Eye (tissue), 1 donor: ENCODE measurements at places on chromosomes 1 and 21.
A peak's percentile ranks its signal among the peaks of the same experiment; 100 is the strongest.

GRCh38 chr1:50422946-50423669 lies at the start of gene DMRTA2:
Gene DMRTA2, minus strand, starts transcription at chr1:50423443. Its CDS starts 1,907 bp downstream, at chr1:50421536.
- peak; percentile 84 for DNase-seq

DNA sequence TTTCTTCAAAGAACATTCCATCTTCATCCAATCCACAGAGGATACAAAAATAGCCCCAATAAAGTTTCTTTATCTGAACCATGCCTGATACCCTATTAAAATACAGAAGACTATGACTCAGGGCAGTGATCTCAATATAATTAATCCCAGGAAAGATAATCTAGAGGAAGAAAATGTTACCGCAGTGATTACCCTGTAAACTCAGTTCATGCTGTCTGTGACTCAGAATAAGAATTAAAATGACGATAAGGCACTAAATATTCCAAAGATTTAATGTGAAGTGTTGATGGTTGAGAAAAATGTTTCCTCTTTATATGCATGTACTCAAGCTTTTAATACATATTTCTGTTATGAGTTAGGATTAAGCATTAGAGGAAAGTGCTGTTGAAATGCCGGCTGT lies 88.6 kb upstream of the LYPLAL1 start:
- no peak for DNase-seq

DNA sequence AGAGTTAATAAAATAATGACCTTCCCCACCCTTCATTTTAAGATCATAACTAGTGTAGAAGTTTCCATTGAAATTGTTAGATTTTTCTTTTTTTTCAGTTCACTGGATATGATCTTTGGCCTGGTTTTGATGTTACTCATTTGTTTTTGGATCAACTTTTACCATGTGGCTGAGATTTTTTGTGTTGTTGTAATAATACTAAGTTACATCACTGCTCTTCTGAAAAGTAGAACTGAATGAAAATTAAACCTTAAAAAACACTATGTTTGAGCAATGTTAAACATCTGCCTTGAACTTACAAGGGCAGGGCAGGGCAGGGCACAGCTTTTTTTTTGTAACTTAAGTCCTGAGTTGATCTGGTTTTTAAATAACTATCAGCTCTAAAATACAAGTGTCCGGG lies 204.8 kb upstream of the ADAMTS5 start:
- DNase-seq = no peak

GRCh38 chr1:157142765-157143423 lies 4.7 kb upstream of the ETV3 start:
- no peak for DNase-seq

- DNase-seq = no peak
Observed at GRCh38 chr21:32538147-32538792, 47.1 kb downstream of the TCP10L start.

- no peak for DNase-seq
Observed at GRCh38 chr1:225849925-225850324, 32.3 kb downstream of the TMEM63A start.

DNA sequence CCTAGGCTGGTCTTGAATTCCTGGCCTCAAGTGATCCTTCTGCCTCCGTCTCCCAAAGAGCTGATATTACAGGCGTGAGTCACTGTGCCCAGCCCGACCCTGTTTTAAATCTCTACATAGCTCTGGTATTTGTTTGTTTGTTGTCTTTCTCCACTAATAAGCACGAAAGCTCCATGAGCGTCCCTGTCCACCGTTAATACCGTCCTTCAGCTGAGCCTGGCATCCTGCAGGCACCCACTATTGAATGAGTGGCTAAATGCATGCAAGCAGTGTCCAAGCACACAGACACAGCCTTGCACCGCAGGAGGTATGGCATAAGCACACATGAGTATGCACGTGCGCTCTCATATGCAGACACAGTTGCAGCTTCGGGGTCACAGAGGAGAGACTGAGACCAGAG lies 4.5 kb upstream of the COL16A1 start:
- DNase-seq = peak; percentile 55

GRCh38 chr1:225480825-225481434 lies 53.1 kb upstream of the LBR start:
- DNase-seq = no peak

GRCh38 chr21:38337793-38338192 lies 81.0 kb downstream of the KCNJ15 start:
- no peak for DNase-seq

DNA sequence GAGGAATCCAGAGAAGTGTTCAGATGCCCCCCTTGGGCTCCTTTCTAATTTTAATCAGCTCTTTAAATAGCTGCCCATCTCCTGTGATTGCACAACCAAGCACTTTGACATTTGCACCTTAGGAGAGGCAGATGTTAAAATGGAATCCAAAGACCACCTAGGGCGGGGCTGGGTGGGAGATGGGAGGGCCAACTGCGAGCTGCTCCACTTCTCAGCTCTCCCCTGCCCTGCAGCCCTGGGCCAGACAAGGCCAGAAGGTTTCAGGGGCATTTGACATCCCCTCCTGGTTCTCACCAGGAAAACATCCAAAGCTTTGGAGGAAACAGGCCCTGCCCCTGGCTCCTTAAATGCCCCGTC lies 106.9 kb downstream of the DHRS3 start:
- DNase-seq = no peak

GRCh38 chr1:36253161-36253862 lies 29.1 kb downstream of the THRAP3 start:
- DNase-seq = no peak

- no peak for DNase-seq
Observed at GRCh38 chr21:31003471-31003870, 34.8 kb downstream of the KRTAP19-8 start.

GRCh38 chr1:40971966-40972365 lies 7.5 kb upstream of the CTPS1 start:
- DNase-seq = no peak

GRCh38 chr1:26411624-26412074 lies 1.0 kb downstream of the LIN28A start:
- DNase-seq = no peak

DNA sequence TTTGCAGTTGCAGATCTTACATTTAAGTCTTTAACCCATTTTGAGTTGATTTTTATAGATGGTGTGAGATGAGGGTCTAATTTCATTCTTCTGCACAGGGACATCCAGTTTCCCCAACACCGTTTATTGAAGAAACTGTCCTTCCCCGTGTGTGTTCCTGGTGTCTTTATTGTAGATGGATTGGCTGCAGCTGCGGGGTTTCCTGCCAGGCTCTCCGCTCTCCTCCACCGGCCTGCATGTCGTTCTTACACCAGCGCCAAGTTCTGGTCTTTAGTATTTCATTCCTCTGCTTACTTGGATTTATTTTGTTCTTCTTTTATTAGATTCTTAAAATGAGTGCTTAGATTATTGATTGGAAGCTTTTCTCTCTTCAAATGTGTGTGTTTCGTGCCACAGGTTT lies 98.9 kb upstream of the COL6A1 start:
- DNase-seq = no peak

DNA sequence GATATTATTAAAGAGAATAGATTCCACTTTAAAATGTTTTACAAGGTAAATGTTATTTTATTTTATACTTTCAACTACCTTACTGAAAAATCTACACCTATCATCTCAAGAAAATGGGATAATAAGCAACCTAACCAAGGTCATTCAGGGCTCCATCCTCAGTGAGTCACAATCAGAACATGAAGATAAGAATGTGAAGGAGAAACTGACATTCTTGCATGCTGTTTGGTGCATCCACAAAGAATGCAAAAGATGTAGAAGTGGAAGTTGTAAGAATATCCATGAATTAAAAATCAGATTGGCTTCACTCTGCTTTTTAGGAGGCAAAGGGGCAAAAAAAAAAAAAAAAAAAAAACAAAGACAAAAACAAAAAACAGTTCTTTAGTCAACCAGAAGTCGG lies 6.5 kb downstream of the WARS2 start:
- DNase-seq = no peak

DNA sequence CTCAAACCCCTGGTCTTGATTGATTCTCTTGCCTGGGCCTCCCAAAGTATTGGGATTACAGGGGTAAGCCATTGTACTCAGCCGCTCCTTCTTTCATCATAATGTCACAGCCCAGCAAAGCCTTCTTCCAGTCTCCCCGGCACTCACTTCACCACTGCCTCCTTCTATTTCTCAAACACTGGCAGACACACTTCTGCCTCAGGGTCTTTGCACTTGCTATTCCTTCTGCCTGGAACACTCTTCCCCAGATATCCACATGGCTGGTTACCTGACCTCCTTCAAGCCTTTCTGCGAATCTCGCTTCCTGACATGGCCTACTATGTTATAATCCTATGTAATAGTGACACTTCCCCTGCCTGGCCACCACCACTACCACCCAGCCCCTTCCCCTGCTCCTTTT lies 7.2 kb upstream of the SLC9A1 start:
- DNase-seq = no peak

DNA sequence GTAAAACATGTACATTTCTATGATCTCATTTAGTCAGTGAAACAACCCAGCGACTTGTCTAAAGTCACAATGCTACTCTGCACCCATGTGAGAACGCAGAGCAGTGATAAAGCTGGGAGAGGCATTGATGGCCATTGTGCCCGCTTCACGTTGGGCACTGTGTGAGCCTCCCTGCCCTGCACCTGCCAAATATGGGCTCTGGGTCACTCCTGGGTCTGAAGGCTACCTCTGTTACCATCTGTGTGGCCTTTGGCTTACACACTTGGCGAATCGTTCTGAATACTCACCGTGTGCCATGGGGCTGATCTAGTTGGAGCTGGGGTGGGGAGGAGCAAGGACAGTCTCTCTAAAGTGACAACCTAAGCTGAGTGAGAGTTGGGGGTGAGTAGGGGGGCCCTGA lies 29.9 kb downstream of the PCSK9 start:
- no peak for DNase-seq

DNA sequence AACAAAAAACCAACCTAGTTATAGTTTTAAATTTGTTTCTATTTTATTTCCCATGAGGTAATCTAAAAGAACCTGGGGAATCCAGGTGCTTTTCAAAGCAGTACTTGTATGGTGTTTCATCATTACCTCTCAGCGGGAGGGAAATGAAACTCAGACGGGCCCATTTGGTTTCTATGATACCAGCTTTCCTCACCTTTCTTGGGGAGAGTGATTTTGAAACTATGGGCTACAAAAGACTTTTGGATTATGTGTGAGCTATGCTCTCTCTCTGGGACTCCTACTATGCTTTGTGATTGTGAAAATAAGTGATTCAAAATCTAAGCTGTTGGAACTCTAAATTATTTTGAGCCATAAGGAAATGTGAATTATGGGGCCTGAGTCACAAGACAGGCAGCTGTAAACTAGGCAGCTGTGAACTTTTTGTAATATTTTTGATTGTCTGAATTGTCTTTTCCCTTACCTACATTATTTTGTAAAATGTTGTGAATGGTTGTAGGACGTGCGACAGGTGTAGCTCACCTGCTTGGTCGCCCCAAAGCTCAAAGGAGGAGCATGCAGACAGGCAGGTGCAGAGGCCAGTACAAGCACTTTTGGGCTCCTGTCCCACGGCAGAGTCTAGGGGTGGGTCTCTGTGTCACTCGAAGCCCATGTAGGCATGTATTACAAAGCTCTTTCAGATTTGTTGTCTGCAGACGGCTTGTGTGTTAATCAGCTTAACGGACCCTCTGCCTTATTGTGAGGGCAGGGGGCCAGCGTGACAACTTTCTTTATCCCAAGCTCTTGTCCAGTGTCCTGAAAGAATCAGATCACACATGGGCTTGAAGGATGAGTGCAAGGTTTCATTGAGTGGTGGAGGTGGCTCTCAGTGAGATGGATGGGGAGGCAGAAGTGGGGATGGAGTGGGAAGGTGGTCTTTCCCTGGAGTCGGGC lies 64.8 kb upstream of the BACH1 start:
- DNase-seq = no peak

GRCh38 chr1:46714976-46715375 lies 3.9 kb downstream of the EFCAB14 start:
- DNase-seq = no peak

DNA sequence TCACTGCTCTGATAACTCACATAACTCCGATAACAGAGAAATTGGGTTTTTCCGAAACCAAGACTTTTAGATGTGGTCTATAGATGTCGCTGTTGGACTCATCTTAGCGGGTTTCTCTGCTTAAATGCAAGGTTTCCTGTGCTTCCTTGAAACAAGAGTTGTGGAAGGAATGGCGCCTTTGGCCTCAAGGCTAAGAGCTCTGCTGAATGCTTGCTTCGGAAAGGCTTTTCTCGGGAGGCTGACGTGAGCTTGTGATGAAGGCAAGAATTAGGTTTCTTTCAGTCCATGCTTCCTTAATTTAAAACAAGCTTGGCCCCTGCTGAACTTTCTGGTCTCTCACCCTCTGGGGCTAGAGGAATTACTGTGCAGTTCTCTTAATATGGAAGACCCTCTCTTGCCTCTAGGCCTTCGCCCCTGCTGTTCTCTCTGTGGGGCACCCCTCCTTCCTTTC lies 113.5 kb downstream of the MAP3K21 start:
- DNase-seq = peak; percentile 92

- no peak for DNase-seq
Observed at GRCh38 chr1:176462674-176463378, at the start of gene PAPPA2. Gene PAPPA2, plus strand, starts transcription at chr1:176463175. Its CDS starts 93,148 bp downstream, at chr1:176556323.

GRCh38 chr1:78091215-78091813 lies 45.5 kb downstream of the GIPC2 start:
- DNase-seq = no peak
